ENCODE measurements at places on chromosomes 5 and 9. TPM values are rescaled to one million over a fixed set of nuclear protein-coding genes. Genes with fewer than 3 reads are reported as not detected.

DNA sequence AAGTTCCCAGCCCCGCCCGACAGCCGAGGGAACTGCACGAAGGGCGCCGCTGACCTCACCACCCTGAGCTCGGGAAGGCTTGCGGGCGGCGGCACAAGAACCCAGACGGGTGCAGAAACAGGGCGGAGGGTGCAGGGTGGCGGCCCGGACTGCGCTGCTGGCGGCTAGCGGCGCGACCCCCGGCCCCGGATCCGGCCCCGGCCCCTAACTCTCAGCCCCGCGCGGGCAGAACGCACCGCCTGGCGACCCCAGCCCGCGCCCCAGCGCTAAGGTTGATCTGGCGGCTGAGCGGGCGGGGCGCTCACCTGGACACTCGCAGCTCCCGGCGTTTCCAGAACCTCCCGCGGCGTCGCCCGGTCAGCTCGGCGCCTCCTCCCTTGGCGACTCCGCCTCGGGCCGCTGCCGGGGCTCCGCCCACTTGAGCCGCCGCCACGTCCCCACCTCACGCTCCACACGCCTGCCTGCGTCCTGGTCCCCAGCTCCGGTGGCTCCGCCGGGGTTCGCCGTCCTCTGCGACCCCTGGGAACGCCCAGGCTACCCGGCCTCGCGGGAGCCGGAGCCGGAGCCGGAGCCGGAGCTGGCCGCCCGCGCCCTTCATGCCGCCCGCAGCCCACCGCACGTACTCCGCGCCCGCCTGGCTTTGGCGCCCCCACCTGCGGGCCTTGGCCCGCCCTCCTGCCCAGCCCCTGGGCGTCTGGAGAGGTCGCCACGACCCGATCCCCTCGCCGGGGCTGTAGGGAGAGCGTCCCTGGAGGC lies at the start of gene P4HA2:
TSS of gene P4HA2 (minus strand) at position 369 of the 756 bp plus-strand sequence. CDS start 9,227 bp downstream, outside the sequence.
- peak; percentile 94 for DNase-seq

- no peak for DNase-seq
Observed at GRCh38 chr9:89166852-89167251, 11.8 kb downstream of the SHC3 start.

DNA sequence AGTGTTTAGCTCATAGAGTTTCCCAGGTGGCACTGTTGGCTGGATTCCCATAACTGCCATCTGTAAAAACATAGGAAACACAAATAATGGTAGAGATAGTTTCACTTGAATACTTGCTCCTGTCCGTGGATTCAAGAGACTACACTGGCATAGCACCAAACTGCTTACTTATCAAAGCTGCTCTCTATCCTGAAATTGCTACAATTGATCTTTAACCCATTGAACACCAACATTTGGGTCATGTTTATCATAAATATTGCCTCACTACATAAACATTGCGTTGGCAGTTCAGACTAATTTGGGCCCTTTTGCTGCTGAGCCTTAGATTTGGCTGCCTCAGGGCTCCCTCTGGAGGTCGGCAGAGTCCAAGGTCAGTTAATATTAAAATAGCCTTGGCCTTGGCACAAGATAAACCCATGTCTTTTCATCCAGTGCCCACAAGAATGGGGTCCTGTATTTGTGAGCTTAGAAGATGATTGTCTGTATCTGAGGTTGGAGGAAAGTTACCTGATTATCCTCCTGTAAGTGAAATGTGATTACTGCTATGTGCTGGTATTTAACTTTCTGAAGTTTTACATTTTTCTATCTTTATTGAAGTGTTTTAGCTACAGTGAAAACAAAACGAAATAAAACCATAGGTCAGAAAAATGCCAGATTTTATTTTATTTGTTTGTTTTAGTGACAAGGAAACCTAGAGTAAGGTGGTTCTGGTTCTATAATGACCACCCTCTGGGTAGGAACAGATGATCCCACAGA lies 4.0 kb upstream of the RANBP3L start:
- peak; percentile 77 for DNase-seq

- DNase-seq: no peak
Observed at GRCh38 chr5:129410488-129410887, 49.6 kb upstream of the ADAMTS19 start.

- DNase-seq: no peak
Observed at GRCh38 chr9:32677931-32678330, 42.5 kb upstream of the TAF1L start.

GRCh38 chr9:34380511-34381315 lies 4.0 kb upstream of the MYORG start:
- DNase-seq: peak; percentile 92

DNA sequence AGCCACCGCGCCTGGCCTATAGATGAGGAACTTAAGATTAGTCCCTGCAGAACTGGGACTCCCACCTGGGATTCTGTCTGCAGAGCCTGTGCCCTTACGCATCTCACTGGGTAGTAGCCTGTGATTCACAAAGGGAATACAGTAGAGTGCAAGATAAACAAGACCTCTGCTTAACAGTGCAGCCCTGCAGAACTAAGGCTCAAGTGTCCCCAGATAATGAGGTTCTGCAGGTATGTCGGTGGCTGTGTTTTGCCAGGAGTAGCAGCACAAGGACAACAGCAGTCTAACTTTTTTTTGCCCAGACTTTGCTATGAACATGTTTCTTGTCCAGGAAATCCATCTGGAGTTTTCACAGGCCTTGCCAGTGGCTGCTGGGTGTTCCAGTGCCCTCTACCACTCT lies 59.7 kb downstream of the DCP2 start:
- DNase-seq: no peak

DNA sequence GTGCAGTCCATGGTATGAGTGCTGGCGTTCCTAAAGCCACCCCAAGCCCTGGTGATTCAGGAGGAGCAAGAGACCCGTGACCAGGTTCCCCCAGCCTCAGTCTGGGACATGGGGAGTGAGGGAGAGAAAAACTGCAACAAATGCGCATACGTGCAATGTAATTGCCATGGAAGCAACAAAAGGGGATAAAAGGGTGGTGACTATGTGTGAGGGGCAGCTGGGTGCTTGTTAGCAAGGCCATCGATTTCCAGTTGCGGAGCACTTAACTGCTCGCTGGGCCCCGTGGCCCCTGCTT lies 709 bp upstream of the SH3PXD2B start:
- no peak for DNase-seq

DNA sequence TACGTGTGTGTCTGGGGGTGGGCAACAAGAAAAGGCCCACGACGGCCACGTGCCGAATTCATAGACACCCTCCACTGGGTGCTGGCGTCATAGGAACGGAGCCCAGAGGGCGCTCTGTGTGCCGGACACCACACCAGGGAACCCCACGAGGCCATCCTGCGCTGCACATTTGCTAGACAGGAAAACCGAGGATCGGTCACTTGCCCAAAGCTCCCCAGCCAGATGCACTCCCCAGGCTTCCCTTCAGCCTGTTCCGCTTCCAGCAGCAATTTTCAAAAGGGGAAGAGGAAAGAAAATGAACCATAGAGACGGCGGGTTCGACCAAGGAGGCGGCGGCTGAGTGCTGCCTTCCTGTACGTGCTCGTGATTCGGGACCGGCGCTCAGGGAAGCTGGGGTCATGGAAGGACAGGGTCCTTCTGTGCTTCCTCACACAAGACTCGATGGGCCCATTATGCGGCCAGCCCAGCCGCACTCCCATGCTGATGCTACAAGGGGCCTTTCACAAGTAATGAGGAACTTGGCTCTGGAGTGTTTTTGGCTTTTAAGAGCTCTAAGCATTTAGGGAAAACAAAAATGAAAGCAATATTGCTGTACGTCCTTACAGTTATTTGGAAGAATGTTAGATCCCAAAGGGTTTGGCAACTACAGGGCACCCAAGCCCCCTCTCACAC lies 124.6 kb upstream of the SARDH start:
- DNase-seq: peak; percentile 90

DNA sequence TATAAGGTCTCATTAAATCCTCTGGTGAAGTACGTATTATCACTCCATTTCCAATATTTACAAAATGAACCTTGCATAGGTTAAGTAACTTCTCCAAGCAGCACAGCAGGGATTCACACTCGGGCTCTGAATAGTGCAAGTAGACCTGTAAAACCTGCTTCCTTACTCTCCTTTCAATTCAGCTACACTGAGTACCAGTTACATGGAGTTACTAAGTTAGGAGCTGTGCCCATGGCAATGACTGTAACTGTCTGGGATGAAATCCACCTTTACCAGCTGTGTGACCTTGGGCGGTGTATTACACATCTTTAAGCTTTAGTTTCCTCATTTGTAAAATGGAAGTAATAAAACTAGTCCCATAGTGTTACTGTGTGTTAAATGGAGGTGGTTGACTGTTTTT lies 15.9 kb upstream of the MOB3B start:
- no peak for DNase-seq

GRCh38 chr5:151676719-151677118 lies 10.0 kb downstream of the SPARC start:
- DNase-seq: no peak

- no peak for DNase-seq
Observed at GRCh38 chr5:177189416-177189815, 55.8 kb downstream of the NSD1 start.

- DNase-seq: no peak
Observed at GRCh38 chr5:35198075-35198474, 32.2 kb downstream of the PRLR start.

- DNase-seq: peak; percentile 70
Observed at GRCh38 chr5:170636206-170636605, 132.4 kb downstream of the KCNIP1 start.

DNA sequence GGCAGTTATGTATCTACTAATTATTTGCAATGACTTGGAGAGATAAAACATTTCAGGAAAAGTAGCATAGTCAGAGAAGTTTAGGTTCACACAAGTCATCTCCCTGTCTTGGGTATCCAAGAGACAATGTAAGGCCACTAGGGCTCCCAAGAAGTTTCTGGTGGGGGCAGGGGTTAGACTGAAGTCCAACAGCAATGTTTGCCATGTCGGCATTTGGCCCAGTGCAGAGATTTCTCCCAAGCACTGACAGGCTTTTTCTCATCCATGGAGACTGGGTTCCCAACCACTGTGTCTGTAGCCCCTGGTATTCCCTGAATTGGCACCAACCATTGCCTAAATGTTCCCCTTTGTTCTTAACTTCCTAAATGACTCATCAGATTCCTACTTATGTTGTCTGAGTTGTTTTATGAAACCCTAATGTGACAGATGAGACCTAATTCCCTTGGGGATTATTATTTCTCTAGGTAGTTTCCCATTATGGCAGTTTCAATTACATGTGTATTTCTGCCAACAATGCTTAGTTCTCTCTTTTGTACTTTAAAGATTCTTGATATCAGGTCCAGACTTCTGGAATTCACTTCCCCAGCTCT lies 103.6 kb upstream of the EGFLAM start:
- DNase-seq: no peak

- no peak for DNase-seq
Observed at GRCh38 chr5:167752936-167753335, 538.5 kb upstream of the WWC1 start.

- peak; percentile 73 for DNase-seq
Observed at GRCh38 chr9:128120741-128121465, 6.6 kb downstream of the PTGES2 start.

DNA sequence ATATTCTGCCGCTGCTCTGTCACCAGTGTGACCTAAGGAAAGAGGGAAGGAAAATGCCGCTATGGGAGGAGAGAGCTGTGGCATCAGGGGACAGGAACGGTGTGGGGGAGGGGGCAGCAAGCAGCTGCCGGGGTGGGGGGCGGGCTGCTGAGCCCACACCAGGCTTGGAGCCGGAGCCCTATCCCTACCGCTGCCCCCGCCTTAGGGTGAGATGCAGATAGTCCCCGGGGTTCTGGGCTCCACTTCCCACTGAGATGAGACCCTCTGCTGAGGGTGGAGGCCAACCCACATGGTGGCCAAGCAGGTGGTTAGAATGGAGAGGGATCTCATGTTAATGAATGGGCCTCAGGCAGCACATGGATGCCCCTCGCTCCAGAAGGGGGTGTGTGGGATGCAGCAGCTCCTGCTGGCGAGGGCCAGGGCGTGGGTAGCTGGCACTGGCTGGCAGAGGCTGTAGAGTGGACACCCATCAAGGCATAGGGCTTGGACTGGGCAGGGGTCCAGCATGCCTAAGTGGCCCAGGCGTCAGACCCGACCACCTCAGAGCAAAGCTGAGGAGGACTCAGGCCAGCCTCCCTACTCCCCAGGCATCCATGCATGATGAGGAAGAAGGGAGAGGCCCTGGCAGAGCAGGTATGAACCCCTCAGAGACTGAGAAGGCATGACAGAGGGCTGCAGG lies 131.5 kb downstream of the ZNF354C start:
- DNase-seq: peak; percentile 79

DNA sequence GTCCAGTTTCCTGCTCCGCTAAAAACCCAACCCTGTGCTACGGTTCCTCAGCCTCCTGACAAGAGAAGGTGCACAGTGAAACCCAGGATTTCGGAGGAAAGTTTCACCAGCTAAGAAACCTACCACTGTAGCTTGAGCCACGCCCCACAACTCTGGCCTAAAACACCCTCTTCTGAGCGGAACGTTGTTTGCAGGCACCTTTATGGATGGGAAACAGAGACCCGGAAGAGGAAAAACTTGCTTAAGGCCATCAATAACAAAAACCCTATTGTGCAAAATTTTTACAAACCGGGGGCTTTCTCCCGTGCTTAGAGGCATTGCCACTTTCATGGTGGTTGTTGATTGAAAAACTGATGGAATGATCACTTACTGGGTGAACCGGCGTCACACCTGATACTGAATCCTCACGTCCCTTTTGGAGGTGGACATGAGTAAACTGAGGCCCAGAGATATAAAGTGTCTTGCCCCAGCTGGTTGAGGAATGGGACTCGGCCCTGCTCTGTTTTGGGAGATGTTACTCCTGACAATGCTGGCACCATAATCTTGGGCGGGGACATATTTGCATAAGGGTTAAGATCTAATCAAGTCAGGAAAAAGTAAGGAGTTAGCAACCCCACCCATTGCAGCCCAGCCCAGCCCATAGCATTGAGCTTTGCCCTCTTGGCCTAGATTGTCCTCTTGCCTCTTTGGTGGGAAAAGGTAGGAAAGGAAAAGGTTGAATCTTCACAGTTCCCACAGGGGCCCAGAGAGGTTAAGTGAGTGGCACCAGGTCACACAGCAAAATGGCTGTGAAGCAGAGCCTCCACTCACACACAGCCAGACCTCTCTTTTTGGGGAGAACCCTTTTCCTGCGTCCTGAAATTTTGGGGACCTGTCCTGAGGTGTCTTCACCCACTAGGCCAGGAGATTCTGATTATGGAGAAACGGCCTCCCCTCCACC lies 23.2 kb upstream of the PTGS1 start:
- DNase-seq: peak; percentile 28

GRCh38 chr5:126428421-126428820 lies 5.2 kb downstream of the GRAMD2B start:
- DNase-seq: no peak

The PAEP gene
- total RNA-seq: not detected

The SYNPO gene
- 218 TPM for total RNA-seq

The NREP gene
- total RNA-seq: 37.1 TPM

The PPP2CA gene
- 89.2 TPM for total RNA-seq

The PCDHA4 gene
- total RNA-seq: 0.32 TPM

The GAS1 gene
- total RNA-seq: 204 TPM

The PCDHGA4 gene
- total RNA-seq: 4.7 TPM

The TRIM7 gene
- total RNA-seq: 3.5 TPM

The GABBR2 gene
- total RNA-seq: not detected

The KCNIP1 gene
- 1.00 TPM for total RNA-seq

The NMUR2 gene
- total RNA-seq: not detected

The GARNL3 gene
- total RNA-seq: 38.5 TPM

The DOCK8 gene
- total RNA-seq: 20.6 TPM

The SLC25A2 gene
- total RNA-seq: 0.46 TPM

The INPP5E gene
- total RNA-seq: 8.7 TPM

Measured in posterior vena cava (tissue), 2 donors.